ENCODE measurements at places on chromosomes 12 and 14. TPM values are rescaled to one million over a fixed set of nuclear protein-coding genes. Genes with fewer than 3 reads are reported as not detected.

The DLGAP5 gene
- total RNA-seq, result 84.0 TPM

The GPRC5A gene
- total RNA-seq, result not detected

The MGP gene
- not detected for total RNA-seq

The LRRC9 gene
- not detected for total RNA-seq

The IL26 gene
- total RNA-seq, result not detected

The C1R gene
- 2.4 TPM for total RNA-seq
